ENCODE measurements at places on chromosomes 3 and 15. TPM values are rescaled to one million over a fixed set of nuclear protein-coding genes. Genes with fewer than 3 reads are reported as not detected.

Gene STRA6
- not detected for polyA plus RNA-seq

DNA sequence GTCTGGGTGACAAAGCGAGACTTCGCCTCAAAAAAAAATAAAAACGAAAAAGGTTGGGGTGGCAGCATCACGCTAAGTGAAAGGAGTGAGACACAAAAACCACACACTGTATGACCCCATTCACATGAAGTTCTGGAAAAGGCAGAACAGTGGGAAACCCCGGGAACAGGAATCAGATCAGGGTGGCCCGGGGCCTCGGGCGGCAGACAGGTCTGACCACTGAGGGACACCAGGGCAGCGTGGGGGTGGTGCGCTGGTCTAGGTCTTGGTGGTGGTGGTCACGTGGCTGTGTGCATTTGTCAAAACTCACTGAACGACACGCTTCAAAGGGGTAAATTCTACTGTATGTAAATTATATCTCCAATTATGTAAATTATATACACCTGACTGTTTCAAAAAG, 79.7 kb upstream of the PRR20G start:
- DNase-seq, result no peak

DNA sequence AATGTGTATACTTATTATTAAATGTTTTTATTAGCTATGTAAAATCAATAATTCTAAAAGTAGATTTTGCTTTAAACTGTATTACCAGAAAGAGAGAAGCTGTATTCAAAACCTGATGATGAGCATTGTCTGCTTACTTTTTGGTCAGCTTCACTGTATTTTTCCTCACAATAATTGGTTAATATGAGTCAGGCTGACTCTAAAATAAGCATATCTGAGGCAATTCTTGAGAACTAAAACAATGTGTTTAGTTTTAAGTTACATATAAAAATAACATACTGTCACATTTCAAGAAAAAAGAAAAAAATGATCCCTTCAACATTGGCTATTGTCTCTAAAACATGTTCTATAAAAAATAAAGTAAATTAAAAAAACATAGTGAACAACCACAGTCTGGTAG, 66.1 kb downstream of the EPHA3 start:
- DNase-seq, result no peak

- no peak for DNase-seq
These were observed 623.5 kb upstream of the TBL1XR1 start for GRCh38 chr3:177820683-177821316.

GRCh38 chr3:146823622-146824021, 218.5 kb upstream of the PLSCR5 start:
- no peak for DNase-seq

Gene CELF6
- polyA plus RNA-seq, result 1.4 TPM

GRCh38 chr3:70736009-70736408, 423.6 kb upstream of the MDFIC2 start:
- DNase-seq, result no peak

Gene OXTR
- polyA plus RNA-seq, result 0.22 TPM

GRCh38 chr3:113536627-113537101, 4.3 kb downstream of the SIDT1 start:
- DNase-seq, result no peak

DNA sequence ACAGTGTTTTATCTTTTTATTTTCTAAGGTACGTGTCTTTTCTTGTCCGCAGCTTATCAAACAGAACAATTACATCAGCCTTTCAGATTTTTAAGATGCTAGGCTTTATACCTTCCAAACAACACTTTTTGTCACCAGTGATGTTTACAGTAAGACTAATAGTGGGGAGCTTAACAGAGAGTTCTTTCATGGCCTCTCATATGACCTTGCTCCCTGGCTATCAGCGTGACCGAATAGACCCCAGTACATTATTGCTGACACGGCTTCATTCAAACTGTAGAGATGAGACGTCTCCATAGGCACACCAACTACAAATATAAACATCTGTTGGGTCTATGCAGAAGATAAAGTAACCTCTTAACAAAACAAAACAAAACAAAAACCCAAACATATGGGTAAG, 477.6 kb upstream of the KCNMB2 start:
- no peak for DNase-seq

Gene DCLK3
- 0.26 TPM for polyA plus RNA-seq

DNA sequence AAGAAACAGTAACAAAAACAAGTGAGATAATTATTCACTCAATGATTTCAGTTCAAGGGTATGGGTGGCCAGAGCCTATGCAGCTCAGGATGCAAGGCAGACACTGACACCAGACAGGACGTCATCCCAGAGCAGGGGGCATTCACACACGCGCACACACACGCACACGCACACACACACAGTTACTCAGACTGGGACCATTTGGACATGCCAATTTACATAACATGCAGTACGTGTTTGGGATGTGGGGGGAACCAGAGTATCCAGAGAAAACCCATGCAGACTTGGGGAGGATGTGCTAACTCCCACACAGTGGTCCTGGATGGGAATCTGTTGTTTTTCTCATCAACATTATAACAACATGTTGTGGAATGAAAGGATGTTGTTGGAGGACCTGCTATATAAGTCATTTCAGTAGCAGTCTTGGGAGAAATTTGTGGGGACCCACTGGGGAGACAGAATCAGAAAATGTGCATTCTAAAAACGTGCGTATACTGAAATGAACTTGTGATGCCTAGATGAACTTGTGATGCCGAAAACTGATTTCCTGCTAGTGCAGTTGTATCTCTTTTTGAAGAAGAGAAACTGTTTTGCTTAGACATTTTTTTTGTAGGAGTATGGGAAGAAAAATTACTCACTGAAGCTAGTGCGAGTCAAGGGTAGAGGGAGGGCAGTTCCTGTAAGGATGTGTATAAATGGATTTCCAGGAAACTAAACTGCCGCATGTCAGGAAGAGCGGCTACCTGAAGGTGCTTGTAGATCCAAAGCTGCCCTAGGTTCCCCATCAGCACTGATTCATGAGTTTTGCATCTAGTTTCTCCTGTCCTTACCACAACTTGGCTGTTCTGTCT, 25.2 kb downstream of the CD200 start:
- DNase-seq, result peak; percentile 42

Gene NOX5
- 0.03 TPM for polyA plus RNA-seq

Gene ZIC1
- polyA plus RNA-seq, result not detected

GRCh38 chr3:18751514-18751913, 326.4 kb upstream of the SATB1 start:
- DNase-seq, result no peak
